ENCODE measurements at places on chromosomes 13 and 19.

DNA sequence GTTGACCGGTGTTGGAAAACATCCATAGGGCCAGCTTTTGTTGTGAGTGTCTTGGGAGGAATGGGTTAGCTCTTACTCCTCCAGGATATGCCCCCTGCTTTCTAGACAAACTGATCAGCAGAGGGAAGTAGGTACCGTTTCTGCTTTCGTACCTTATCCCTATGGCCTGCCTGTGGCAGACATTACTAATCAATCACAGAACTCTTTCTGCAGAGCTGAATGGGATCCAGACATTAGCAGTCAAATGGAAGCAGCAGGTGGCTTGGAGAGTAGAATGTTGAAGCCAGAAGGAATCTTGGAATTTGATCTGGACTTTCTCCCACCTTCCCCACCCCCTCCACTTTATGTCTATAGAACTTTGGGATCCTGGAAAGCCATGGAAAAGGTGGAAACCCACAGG is 17.1 kb downstream of the NWD1 start:
- DNase-seq: no peak

DNA sequence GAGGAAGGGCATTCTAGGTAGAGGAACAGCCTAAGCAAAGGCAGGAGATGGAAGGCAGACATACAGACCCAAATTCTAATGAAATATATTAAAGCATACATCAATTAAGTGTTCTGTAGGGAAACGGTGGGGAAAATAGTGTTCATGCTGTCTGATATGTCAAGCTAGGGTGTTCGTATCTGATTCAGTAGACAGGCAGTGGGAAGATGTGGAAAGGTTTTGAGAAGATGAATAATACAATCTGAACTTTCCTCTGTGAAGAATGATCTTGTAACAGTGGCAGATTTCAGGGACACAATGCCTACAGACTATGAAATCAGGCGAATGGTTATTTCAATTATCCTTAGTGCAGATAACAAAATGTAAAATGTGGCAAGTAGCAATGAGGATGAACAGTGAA is 594.2 kb downstream of the KCTD12 start:
- DNase-seq: no peak

DNA sequence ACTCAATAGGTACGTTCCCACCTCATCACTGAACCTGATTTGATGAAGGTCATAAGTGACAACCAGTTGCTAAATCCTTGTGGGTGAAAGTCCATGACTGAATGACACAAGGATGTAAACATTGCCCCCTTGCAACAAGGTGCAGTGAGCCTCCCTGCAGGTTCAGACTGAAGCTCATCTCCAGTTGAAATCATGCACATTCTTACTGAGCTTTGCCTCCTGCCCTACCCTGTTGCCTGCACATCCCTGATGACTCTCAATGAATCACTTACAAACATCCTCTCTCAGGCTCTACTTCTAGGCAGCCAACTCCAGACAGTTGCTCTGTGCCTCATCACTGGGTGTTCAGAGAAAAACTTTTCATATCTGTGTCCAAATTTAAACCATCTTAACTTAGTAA is 42.5 kb upstream of the ARGLU1 start:
- no peak for DNase-seq

- peak; percentile 83 for DNase-seq
These were observed 13.6 kb downstream of the LTBP4 start for GRCh38 chr19:40614622-40615411.

- no peak for DNase-seq
These were observed 18.3 kb downstream of the NMRK2 start for GRCh38 chr19:3950871-3951861.
